ENCODE measurements at places on chromosomes 7 and 10.

DNA sequence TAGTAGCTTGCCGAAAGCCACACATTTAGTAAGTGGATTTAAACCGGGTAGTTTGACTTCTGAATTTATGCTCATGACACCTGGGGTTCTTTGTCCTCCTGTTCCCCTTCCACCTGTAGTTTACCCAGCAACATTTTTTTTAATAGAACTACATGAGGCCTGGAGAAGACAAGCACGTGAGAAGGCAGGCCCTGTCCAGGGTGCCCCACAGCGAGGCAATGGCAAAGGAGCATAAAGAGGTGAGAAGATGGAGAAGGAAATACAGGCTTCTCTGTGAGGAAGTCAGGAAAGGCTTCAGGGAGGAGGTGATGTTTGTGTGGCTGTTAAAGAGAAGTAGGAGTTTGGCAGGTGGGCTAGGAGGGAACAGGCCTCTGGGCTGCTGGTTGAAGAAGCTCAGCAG, 50.3 kb upstream of the LAMB1 start:
- DNase-seq = no peak

GRCh38 chr7:87206361-87206760, 13.2 kb downstream of the TMEM243 start:
- no peak for DNase-seq

DNA sequence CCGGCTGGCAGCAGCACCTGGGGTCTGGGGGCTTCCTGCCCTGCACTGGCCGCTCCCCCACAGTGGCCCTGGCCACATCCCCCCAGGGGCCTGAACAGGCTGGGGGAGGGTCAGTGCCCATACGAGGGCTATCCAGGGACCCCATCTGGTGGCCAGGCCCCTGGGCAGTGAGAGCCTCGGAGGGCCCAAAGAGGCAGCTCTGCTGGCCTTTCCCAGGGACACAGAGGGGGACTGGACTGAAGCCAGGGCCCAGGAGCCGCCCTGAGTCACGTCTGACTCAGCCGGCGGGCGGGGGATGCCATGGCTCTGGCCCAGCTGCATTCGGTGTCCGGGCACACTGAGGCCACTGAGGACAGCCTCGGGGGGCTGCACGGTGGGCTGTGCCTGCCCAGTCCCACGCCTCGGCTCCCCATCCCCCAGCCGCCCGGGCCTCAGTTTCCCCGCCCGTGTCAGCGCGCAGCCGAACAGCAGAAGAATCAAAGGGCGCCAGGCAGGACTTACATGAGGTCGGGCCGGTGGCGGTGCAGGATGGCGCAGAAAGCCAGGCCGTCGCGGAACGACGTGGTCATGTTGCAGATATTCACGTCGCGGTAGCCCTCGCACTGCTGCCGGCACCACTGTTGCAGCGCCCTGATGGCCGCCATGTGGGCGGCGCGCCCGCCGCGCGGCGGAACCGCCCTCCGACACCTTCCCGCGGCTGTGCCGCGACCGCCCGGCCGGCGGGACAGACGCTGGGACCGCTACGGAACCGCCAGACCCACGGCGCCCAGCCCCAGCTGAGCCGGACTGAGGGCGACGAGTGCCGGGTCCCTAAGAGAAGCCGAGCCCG, at the start of gene MICALL2:
Gene MICALL2 (minus strand): TSS at position 788 of the 829 bp plus-strand sequence. CDS start 144 bp downstream, at position 644.
- peak; percentile 92 for DNase-seq

DNA sequence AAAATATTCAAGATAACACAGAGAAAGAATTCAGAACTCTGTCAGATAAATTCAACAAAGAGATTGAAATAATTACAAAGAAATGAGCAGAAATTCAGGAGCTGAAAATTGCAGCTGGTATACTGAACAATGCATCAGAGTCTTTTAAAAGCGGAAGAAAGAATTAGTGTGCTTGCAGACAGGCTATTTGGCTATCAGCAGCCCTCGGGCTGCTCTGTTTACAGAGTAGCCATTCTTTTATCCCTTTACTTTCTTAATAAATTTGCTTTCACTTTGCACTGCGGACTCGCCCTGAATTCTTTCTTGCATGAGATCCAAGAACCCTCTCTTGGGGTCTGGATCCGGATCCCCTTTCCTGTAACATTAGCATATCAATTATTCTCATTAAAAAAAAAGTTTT, 1040.0 kb downstream of the SORCS3 start:
- no peak for DNase-seq

- DNase-seq = no peak
These were observed 22.0 kb upstream of the CUX1 start for GRCh38 chr7:101795461-101795860.
